ENCODE measurements at places on chromosomes 16 and 17. TPM values are rescaled to one million over a fixed set of nuclear protein-coding genes. Genes with fewer than 3 reads are reported as not detected.

DNA sequence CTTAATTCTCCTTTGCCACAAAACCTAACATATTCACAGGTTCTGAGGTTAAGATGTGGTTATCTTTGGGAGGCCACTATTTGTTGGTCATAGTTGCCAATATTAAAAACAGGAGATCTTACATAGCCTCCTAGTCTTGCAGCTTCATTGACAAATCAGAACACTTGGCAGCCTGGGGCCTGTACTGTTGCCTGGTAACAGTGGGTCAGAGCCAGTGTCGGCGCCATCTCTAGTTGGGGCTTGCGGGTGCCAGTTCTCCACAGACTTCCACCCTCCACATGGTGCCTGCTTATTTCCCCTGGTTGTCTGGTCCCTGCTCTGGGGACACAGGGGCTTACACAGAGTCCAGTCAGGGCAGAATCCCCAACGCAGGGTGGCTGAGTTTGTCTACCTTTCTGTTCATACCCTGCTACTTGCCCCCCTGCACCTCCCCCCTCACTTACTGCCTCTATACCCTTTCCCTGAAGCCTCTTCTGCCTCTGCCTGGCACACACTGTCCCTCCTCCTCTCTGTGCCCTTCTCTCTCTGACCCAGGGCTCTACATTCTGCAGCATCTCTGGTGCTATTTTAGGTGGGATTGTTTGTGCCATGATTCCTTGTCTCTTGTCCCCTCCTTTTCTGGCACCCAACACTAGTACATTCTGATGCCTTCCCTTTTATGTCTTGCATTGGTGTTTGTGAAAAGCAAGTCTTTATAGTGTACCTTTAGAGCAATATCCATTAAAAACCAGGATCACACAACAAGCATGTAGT lies 13.4 kb downstream of the EPN2 start:
- no peak overlapping the region for H3K4me3 ChIP-seq
- H3K27me3 ChIP-seq = no peaks in the 10 kb centered on the region
- peaks cover 7% of the 10 kb centered on the region for H3K4me1 ChIP-seq
- DNase-seq = no peak

- peaks cover 36% of the 10 kb centered on the region for H3K36me3 ChIP-seq
- no peaks in the 10 kb centered on the region for H3K4me1 ChIP-seq
- no peaks in the 10 kb centered on the region for H3K27me3 ChIP-seq
- no peak for DNase-seq
- H3K27ac ChIP-seq = no peak overlapping the region
- no peak overlapping the region for H3K4me3 ChIP-seq
These were observed 17.6 kb downstream of the ZSWIM7 start for GRCh38 chr17:15981646-15982580.

DNA sequence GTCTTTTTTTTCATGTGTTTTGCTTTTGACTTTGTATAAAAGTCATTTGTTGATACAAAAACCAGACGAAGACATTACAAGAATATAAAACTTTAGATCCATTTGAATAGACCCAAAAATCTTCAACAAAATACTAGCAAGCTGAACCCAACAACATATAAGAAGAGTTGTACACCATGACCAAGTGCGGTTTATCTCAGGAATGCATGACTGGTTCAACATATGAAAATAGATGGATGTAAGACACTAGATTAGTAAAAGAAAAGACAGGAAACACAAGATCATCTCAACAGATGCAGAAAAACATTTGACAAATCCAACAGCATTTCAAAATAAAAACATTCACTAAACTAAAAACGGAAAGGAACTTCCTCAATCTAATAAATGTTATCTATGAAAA lies 69.0 kb downstream of the TBC1D16 start:
- H3K27ac ChIP-seq = no peak overlapping the region
- H3K36me3 ChIP-seq = no peaks in the 10 kb centered on the region
- no peaks in the 10 kb centered on the region for H3K27me3 ChIP-seq
- no peak for DNase-seq
- no peaks in the 10 kb centered on the region for H3K4me1 ChIP-seq

- no peak for DNase-seq
- H3K27ac ChIP-seq = no peak overlapping the region
- H3K4me1 ChIP-seq = no peaks in the 10 kb centered on the region
- H3K27me3 ChIP-seq = no peaks in the 10 kb centered on the region
These were observed 93.4 kb downstream of the MSI2 start for GRCh38 chr17:57349541-57350247.

GRCh38 chr17:49843774-49844350 lies 4.0 kb downstream of the TAC4 start:
- H3K4me3 ChIP-seq = no peak overlapping the region
- no peak for DNase-seq
- no peaks in the 10 kb centered on the region for H3K27me3 ChIP-seq
- no peak overlapping the region for H3K27ac ChIP-seq
- no peaks in the 10 kb centered on the region for H3K36me3 ChIP-seq

DNA sequence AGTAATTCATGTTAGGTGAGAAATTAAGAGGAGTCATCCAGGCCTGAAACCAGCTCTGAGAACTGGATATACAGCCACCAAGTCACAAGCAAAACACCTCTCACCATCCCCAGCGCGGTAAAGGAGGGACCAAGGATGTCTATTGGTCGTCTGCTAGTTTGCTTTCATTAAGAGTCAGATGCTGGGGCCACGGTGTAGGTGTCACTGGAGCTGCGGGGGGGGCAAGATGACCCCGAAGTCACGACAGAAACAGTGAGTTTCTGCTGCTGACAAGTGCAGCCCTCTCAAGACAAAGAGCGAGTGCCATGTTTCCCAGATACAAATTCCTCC lies 790 bp downstream of the NCBP3 start:
- no peak for DNase-seq
- H3K4me1 ChIP-seq = peaks cover 3% of the 10 kb centered on the region
- H3K36me3 ChIP-seq = no peaks in the 10 kb centered on the region
- H3K27me3 ChIP-seq = no peaks in the 10 kb centered on the region
- H3K4me3 ChIP-seq = peak overlapping the region; percentile 90

DNA sequence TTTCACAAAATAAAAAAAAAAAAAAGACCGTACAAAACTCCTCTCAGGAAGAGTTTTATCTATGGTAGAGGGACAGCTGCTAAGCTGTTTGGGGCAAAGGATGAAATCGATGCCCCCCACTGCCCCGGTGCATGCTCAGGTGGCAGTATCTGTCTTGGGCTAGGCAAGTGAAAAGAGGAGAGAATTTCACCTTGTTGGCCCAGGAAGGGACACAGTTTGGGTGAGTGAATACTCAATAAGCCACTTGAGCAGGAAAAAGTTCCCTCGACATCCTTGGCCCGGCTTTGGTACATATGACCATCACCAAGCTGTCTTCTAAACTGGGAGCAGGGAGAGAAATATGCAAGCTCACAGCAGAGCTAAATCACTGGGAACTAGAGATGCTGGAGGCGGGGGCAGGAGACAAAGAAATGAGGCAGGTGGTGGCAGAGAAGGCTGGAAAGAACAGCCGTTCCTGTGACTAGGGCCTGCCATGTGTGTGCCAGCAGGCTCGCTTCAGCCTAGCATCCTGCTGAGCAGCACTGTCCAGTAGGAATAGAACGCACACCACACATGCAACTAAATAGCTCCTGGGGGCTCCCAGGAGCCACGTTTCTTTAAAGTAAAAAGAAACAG lies 8.2 kb upstream of the EIF1 start:
- no peaks in the 10 kb centered on the region for H3K4me1 ChIP-seq
- H3K4me3 ChIP-seq = no peak overlapping the region
- H3K27ac ChIP-seq = no peak overlapping the region

Gene ZFPM1
- 20.1 TPM for total RNA-seq

Gene FOXO3B
- total RNA-seq = 2.0 TPM

Gene NAGS
- total RNA-seq = 0.98 TPM

Gene RMI2
- 0.56 TPM for total RNA-seq

Gene GP1BA
- not detected for total RNA-seq

Gene CCL2
- total RNA-seq = 31.0 TPM

Gene ABCC6
- 16.6 TPM for total RNA-seq
